ENCODE measurements at places on chromosomes 6 and 20.
A peak's percentile ranks its signal among the peaks of the same experiment; 100 is the strongest.

GRCh38 chr20:36454698-36455427 lies 86.5 kb upstream of the MYL9 start:
- peak; percentile 93 for DNase-seq

- DNase-seq: peak; percentile 77
Observed at GRCh38 chr6:130796313-130796905, 30.8 kb upstream of the SMLR1 start.

- DNase-seq: no peak
Observed at GRCh38 chr6:113143206-113143605, 713.9 kb upstream of the MARCKS start.

DNA sequence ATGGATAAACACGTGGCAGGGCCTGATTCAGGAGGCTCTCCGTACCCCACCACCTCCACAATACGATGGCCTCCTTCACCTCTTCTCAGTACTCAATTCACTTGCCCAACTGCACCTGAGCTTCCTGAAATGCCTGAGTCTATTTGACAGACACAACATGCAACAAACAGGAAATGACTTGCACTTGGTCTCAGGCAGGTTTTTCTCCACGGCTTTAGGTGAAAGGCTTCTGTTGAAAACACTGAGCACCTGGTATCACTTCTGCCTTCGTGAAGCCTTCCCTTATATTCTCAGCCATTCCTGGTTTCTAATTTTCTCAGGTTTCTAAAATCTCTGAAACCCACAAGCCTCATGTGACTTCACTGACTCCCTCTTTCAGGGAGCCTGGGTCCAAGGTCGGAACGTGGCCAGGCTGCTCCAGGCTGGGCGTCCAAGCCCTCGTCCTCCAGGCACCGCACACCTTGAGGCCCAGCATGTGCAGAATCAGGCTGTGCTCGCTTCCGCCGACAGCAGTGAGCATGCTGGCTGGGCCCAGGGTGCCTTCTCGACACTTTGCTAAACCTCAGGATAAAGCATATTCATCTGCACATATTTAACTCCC lies 34.7 kb downstream of the TAF4 start:
- no peak for DNase-seq

DNA sequence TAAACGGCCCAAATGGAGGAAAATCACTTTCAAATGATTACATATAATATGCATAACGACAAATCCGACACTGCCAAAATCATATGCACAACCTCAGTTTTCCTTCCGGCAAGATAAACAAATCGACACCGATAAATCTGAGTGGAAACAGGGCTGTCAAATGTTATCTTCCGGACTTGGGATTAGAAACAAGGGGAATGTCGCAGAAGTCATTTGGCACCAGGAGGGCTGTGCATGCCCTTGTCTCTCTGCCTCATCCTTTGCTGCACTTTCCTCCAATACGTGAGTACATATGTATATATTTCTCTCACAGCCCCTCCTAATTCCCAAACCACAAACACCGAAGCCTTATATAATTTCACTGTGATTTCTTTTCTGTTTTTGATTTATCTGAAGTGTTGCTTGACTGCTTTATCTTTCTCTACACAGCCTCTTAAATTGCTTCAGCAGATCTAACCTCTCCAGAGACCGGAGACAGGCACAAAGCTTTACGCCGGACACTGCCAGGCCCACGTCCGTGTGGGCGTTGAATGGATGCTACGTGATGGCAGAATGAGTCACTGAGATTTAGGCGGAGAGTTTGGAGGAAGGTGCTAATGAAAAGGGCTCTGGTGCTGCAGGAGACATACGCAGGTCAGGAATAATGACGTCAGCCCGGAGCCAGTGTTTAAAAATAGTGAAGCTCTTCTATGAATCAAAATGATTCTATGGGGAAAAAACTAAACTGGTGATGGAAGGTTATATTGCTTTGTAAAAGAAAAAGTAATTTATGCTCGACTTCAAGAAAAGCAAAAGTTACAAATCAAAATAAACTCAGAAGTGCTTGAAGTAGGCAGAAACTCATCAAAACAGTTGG lies 21.0 kb upstream of the PRELID3B start:
- no peak for DNase-seq

DNA sequence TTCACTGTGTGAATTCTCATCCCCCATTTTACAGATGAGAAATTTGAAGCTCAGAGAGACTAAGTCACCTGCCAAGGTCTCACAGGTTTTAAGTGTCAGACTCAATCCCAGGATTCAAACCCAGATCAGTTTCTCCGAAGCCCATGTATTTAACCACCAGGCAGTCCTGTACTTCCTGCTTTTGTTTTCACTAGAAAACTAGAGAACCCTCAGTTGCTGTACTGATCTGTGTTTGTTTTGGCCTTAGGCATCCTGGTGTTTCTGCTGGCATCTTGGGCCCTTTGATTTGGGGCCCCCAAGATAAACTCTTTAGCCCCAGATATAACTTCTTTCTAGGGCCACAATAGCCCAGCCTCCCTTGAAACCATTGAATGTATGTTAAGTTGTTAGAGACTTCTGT lies 36.5 kb downstream of the PPP1R16B start:
- DNase-seq: no peak

- DNase-seq: peak; percentile 24
Observed at GRCh38 chr6:132392270-132392646, 9.0 kb downstream of the MOXD1 start.

DNA sequence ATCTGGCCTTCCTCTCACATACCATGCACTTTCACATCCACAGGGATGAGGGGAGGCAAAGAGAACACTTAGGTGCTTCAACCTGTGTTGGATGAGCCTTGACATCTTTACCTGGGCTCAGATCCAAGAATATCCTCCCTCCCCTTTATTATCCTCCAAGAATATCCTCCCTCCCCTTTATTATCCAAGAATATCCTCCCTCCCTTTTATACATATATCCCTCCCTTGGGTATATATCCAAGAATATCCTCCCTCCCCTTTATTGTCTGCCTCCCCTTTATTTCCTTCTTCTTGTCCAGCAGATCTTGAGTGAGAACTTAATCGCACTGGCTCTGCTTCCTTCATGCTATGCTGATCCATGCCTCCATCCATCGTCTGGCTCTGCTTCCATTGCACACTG lies 30.3 kb downstream of the LAMA4 start:
- no peak for DNase-seq

Data from eye (tissue), 1 donor.